ENCODE measurements at places on chromosomes 6 and 20. TPM values are rescaled to one million over a fixed set of nuclear protein-coding genes. Genes with fewer than 3 reads are reported as not detected.

Gene STMND1
- not detected for total RNA-seq

GRCh38 chr20:23337312-23337711 lies 13.3 kb upstream of the NXT1 start:
- DNase-seq, result no peak
- no peak overlapping the region for H3K27ac ChIP-seq
- no peaks in the 10 kb centered on the region for H3K36me3 ChIP-seq
- no peaks in the 10 kb centered on the region for H3K27me3 ChIP-seq
- no peak overlapping the region for H3K4me3 ChIP-seq

GRCh38 chr20:44092551-44093248 lies 94.3 kb downstream of the JPH2 start:
- no peak overlapping the region for H3K4me3 ChIP-seq
- DNase-seq, result no peak
- no peaks in the 10 kb centered on the region for H3K36me3 ChIP-seq
- H3K4me1 ChIP-seq, result no peaks in the 10 kb centered on the region
- peak overlapping the region; percentile 77 for H3K27ac ChIP-seq

DNA sequence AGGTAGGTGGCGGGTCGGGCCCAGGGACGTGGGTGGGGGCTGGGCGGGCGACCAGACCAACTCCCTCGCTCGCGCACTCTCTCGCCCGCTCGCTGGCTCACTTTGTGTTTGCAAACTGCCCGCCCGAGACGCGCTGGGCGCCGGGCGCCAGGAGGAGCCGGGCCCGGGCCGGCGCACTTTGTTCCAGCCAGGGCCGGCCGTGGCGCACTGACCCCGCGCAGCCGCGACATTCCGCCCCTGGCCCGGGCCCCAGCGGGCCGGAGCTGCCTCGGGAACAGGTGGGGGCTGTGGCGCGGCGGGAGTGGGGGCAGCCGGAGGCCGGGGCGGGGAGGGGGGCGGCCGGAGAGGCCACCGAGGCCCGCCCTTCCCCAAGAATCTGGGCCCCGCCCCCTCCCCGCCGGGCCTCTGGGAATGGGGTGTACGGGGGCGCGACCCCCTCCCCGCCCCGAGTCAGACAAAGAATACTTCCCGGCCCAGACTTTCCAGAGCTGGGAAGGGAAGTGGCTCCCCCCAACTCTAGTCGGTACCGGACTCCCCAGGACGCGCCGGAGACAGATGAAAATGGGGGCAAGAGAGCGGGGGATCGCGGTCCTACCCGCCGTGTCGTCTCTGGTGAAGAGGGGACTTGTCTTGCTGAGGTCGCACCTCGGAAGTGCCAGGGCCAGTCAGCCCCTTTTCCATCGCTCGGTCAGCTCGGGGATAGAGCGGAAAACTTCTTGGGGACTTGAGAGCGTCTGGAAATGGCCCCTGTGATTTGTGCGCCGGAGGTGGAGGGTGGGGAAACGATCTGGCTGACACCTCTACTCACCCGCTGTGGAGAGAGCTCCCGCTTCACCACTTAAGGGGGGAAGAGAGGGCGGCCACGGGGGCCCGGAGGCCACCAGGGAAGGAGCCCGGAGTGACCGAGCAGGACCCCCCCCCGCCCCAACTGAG lies 951 bp downstream of the FOXP4 start:
- no peaks in the 10 kb centered on the region for H3K36me3 ChIP-seq
- H3K4me3 ChIP-seq, result peak overlapping the region; percentile 90
- H3K4me1 ChIP-seq, result peaks cover 53% of the 10 kb centered on the region

DNA sequence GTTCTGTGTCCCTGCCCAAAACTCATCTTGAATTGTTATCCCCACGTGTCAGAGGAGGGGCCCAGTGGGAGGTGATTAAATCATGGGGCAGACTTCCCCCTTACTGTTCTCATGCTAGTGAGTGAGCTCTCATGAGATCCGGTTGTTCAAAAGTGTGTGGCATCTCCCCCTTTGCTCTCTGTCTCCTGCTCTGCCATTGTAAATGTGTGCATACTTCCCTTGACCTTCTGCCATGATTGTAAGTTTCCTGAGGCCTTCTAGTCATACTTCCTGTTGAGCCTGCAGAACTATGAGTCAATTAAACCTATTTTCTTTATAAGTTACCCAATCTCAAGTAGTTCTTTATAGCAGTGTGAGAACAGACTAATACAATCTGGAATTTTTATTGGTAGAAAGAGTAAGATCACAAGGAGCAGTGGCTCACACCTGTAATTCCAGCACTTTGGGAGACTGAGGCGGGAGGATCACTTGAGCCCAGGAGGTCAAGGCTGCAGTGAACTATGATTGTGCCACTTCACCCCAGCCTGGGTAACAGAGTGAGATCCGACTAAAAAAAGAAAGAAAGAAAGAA lies 47.1 kb upstream of the SLC22A16 start:
- no peak overlapping the region for H3K27ac ChIP-seq

- peak overlapping the region; percentile 93 for H3K27ac ChIP-seq
- peaks cover 46% of the 10 kb centered on the region for H3K4me1 ChIP-seq
- peaks cover 4% of the 10 kb centered on the region for H3K36me3 ChIP-seq
- peak; percentile 68 for DNase-seq
- peaks cover 7% of the 10 kb centered on the region for H3K27me3 ChIP-seq
These were observed 802 bp downstream of the HDAC2 start for GRCh38 chr6:113969888-113970804.

DNA sequence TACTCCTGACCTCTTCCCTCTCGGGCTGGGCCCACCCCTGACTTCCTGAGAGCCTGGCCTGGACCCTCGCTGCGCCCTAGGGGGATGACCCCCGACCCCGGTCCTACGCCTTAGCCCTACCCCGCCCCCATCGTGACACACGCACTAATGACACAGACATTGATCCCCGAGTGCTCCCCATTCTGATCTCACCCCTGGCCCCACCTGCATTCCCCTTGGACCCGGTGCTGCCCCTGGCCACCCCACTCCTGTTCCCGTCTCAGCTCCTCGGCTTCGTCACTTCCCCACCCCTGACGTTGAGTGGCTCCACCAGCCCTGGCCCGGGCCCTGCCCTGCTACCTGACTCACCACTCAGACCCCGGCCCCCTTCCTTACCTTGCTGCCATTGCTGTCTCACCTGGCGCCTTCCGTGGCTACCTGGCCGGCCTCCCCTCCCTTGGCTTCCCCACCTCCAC lies 12.1 kb downstream of the RBCK1 start:
- no peaks in the 10 kb centered on the region for H3K4me1 ChIP-seq
- no peak overlapping the region for H3K27ac ChIP-seq
- H3K27me3 ChIP-seq, result no peaks in the 10 kb centered on the region
- H3K36me3 ChIP-seq, result peaks cover 48% of the 10 kb centered on the region
- H3K4me3 ChIP-seq, result no peak overlapping the region

DNA sequence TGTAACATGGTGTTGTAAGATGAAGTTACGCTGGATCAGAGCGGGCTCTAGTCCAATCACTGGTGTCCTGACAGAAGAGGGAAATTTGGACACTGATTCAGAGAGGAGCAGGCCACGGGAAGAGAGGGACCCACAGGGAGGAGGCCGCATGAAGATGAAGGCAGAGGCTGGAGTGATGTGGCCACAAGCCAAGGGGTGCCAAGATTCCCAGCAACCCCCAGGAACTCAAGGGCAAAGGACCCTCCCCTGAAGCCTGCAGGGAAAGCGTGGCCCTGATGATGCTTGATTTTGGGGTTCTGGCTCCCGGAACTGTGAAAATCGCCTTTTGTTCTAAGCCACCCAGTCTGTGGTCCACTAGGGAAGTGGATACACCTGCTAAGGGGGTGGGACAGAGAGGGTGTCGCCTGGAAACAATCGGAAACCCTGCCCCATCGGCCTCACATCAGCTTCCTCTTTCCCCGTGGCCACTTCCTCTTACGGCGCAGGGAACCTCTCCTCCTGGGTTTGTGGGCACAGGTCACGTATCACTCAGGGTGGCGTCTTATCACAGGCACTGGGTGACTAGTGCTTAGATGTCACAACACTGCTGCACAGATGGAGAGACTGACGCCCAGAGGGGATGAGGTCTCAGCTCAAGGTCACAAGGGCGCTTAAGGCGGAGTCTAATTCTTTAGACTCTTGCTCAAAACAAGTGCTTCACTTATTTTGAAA lies 58.0 kb downstream of the SULF2 start:
- H3K27ac ChIP-seq, result peak overlapping the region; percentile 66
- H3K4me3 ChIP-seq, result no peak overlapping the region
- DNase-seq, result no peak
- peaks cover 12% of the 10 kb centered on the region for H3K4me1 ChIP-seq
- H3K27me3 ChIP-seq, result no peaks in the 10 kb centered on the region
- H3K36me3 ChIP-seq, result peaks cover 6% of the 10 kb centered on the region

Data from WTC11 (cell line).